T-helper 1 cell (primary cell): ENCODE measurements at places on chromosomes 1 and 21.
A peak's percentile ranks its signal among the peaks of the same experiment; 100 is the strongest.

- no peak for DNase-seq
Measured at GRCh38 chr1:16048573-16049189, 5.1 kb downstream of the CLCNKB start.

- DNase-seq: no peak
Measured at GRCh38 chr1:36107394-36107793, 17.6 kb downstream of the COL8A2 start.

DNA sequence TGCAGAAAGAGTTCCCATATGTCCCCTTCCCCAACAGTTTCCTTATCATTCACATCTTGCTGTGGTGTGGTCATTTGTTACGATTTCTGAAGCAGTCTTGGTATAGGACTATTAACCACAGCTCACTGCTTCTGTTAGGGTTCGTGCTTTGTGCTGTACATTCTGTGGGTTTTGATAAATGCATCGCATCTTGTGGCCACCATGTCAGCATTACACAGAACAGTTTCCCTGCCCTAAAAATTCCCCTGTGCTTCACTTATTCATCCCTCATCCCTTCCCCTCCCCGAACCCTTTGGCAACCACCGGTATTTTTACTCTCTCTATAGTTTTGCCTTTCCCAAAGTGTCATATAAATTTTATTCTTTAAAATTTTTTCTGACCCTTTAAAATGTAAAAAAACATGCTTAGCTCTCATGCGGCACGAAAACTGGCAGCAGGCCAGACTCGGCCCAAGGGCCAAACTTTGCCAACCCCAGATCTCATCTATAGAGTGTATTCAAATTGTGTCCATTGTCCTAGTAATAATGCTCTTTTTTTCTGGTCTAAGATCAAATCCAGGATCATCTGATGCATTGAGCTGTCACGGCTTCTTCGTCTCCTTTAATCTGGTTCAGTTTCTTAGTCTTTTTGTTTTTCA is 78.2 kb downstream of the SIM2 start:
- DNase-seq: no peak

GRCh38 chr1:110004583-110004982 is 20.0 kb downstream of the AHCYL1 start:
- DNase-seq: no peak

DNA sequence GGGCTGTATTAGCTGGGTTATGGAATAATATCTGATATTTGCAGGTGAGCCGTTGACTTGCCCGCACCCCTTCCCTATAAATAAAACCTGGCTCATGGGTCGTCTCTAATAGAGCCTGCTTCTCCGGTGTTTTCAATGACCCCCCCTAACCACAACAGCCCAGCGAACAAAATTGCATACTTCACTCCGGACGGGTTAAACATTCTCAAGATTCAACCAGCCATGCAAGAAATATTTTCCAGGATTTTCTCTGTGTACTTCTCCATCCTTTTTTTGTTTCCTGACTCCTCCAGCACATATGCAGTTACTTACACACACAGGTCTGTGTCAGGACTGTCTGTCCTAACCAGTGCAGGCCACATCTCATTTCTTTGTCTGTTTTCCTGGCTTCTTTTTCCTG is 267.7 kb downstream of the ZNF648 start:
- no peak for DNase-seq

- no peak for DNase-seq
Measured at GRCh38 chr1:248853663-248854375, 5.1 kb downstream of the ZNF692 start.

DNA sequence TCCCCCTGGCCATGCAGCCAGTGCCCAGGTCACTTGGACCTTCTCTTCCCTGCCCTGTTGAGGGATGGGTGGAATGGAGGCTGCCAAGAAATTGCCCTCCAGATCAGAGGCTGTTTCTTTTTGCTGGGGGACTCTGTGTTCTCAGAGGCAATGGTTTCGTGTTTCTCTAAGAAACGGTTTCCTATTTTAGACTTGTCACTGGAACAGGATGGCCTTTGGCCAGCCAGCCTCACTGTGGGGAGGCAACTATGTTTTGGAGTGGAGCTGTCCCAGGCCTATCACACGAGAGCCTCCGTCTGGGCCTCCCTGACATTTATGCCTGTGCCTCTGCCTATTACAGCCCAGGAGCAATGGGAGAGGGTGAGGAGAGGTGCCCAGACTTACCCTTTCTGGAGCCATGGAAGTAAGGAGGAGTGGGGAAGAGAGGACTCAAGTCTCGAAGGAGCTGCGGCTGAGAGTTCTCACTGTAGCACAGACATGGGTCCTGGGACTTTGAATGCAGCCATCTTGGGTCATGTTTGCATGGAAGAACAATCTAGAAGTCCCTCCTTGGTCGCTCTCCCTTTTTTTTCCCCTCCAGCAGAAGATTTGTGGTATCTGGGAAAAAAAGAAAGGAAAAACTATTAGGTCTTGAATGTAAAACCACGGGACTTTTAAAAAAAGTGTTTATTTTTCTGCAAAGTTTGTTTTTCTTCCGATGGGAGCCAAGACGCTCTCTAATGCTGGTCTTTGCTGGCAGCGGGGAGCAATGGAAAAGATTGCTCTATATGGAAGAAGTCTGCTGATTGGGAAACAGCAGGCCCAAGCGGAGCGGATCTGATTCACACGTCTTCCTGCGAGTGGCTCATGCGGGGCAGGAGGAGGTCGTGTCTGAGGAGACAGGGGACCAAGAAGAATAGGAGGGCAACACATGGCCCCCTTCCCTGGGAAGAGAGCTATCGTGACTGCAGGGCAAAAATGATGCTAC is 219.2 kb downstream of the FOXD2 start:
- no peak for DNase-seq

DNA sequence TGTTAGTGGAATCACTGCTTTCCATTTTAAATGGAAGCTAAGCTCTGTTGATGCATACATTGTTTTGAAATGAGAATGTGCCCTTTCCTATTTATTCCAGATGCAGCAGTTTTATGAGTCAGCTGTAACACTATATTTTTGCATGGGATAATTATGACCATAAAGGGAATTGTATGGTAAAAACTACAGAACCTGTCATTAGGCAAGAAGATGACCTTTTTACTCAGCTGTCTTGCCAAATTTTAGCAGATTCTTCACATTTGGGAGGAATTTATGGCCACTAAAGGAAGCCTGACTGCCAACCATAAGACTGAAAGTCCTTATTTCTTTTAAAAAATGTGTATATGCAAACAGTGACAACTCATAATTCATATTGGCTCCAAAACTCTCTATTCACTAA is 356.3 kb upstream of the PRMT6 start:
- DNase-seq: no peak

DNA sequence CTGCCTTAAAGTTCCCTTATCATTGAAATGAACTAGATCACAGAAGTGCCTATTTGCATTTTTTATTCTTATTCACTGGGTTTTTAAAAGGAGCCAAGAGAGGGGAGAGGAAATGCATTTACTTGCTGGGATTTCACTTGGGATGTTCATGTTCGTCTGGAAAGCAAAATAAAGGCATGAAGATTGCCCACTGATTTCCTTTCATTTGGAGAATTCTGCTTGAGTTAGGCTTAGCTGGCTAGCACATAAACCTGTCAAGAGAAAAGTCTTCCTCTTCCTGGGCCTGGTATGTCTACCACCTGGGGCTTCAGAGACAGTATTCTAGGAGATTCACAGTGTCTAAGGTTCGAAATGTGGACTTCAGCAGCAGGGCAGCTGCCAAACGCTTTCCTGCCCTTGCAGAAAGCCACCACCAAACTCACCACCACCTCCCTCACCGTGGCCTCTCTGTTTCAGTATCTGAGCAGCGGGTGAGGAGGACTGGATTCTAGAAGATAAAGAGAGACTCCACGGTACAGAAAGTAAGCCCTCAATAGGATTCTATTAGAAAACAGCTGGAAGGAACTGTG is 44.5 kb downstream of the HIVEP3 start:
- DNase-seq: no peak

GRCh38 chr1:18137759-18138345 is 30.3 kb downstream of the IGSF21 start:
- DNase-seq: no peak

DNA sequence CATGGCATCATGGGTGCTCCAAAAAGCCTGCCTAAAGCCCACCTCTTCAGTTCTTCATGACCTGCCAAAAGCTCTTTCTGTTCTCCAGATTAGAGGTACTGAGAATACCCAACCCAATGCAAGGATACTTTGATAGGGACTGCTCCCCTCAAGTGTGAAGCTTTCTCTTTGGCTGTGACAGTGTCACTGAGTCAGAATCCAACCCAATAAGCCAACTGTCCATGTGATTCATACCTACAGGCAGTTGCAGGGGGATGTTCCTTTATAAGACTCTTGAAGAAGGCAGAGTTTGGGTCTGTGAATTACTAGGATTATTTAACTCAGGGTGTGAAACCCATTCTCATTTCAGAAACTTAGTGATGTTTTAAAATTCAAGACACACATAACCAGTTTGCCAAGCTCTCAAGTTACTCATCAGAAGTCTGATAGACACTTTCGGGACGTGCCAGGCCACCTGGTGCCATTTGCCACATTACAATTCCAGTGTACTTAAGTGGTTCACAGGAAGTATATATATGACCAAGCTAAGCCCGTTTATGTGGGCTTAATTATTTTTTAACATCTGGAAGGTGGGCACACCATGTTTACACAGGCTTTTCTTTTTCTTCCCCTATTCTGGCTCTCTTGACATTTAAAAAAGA is 265.8 kb downstream of the NFIA start:
- DNase-seq: no peak

GRCh38 chr1:223654083-223654482 is 11.4 kb downstream of the CAPN8 start:
- DNase-seq: no peak

- DNase-seq: no peak
Measured at GRCh38 chr21:31634993-31635392, 24.5 kb upstream of the SOD1 start.

- DNase-seq: no peak
Measured at GRCh38 chr1:1162597-1163537, 10.8 kb upstream of the TTLL10 start.

- no peak for DNase-seq
Measured at GRCh38 chr1:116352349-116352813, 20.7 kb upstream of the ATP1A1 start.

GRCh38 chr1:7262611-7263010 is 477.4 kb downstream of the CAMTA1 start:
- no peak for DNase-seq

DNA sequence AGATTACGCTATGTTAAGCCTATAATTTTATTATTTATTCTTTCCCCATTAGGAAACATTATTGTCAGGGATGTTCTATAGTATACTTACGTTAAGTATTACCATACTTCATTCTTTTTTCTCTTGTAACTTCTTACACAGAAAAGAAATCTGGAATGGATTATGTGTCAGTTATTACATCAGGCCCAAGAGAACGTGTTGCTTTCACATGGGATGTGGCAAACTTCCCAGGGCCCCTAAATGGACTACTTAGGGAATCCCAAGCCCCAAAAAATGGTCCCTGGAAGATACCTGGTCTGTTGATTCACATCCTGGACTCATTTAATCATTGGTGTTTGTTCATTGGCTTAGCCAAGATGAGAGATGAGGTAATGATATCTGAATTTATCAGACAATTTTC is 249.8 kb downstream of the NRIP1 start:
- no peak for DNase-seq

DNA sequence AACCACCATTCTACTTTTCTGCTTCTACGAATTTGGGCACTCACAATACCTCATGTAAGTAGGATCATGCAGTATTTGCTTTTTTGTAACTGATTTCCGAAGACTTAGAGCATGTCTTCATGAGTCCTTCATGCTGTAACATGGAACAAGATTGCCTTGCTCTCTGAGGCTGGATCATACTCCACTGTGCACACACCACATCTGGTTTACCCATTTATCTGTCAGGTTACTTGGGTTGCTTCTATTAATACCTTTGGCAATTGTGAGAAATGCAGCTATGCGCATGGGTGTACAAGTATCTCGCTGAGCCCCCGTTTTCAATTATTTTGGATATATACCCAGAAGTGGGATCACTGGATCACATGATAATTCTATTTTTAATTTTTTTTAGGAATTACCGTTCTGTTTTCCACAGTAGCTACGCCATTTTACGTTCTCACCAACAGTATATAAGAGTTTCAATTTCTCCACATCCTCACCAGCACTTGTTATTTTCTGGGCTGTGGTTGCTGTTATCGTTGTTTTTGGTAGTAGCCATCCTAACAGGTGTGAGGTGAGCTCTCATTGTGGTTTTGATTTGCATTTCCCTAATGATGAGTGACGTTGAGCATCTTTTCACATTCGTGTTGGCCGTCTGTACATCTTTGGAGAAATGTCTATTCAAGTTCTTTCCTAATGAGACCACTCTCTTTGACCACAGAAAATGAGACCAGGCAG is 10.7 kb upstream of the SLC2A5 start:
- no peak for DNase-seq

DNA sequence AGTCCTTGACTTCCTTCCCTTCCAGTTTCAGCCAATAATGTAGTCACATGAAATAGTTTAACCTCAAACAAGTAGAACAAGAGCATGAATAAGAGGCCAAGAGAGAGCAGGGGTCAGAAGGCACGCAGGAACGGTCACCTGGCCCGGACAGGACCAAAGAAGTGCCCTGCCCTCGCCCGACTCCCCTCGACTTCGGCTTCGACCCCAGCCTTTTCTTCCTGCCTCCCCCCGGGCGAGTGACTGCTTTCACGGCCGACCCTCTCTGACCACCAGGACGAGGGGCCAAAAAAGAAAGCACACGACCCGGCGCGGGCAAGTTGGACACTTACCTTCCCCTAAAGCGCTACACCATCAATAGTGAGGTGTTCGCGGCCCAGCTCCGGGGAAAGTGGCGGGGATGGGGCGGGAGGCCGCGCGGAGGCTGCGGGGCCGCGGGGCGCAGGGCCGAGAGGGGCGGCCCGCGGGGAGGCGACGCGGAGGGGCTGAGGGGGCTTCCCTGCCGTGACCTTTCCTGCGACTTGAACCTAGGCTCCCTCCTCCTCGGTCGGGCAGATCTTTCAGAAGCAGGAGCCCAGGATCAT is 519 bp downstream of the RERE start:
- peak; percentile 8 for DNase-seq

GRCh38 chr1:246002725-246003441 is 504.2 kb downstream of the SMYD3 start:
- DNase-seq: peak; percentile 69

GRCh38 chr1:38929476-38929875 is 12.2 kb downstream of the RHBDL2 start:
- DNase-seq: no peak

GRCh38 chr1:226382030-226382429 is 25.9 kb downstream of the PARP1 start:
- no peak for DNase-seq

GRCh38 chr1:165473081-165473480 is 28.2 kb upstream of the RXRG start:
- DNase-seq: no peak

DNA sequence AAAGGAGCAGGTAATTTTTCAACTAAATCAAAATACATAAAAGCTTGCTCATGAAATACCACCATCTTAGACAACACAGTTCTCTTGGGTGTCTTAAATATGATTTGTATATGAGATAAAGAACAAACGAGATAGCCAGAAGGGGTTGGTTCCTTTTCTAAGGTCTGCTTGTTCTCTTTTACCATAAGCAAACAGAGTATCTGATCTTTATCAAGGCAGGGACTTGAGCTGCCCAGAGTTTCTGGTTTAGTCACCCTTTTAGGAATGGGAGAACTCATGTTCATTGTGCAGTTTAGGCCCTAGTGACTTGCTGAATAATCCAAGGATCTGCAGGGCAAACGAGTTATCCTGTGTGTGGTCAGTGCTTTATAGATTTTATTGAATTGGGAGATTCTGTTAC is 3.0 kb upstream of the SUCO start:
- no peak for DNase-seq
